Suppressor macrophage treated with lipopolysaccharide for 4 hours (primary cell): ENCODE measurements at places on chromosomes 7 and 10.

DNA sequence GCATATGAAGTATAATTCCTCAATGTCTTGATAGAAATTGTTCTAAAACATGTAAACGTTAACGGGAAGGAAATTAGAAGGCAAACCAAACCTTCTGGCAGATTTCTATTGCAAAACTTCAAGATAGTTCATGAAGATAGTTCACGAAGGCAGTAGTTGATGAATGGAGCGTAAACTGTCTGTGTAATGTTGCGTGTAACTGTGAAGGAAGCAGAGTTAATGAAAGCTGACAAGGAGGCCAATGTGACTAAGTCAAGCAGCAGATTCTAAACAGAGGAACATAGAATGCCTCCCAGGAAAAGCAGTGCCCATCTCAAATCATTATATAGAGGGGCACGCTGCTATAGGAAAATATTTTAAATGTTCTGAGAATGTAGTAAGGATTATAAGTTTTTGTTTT lies 659.7 kb upstream of the IGFBP3 start:
- DNase-seq = no peak

DNA sequence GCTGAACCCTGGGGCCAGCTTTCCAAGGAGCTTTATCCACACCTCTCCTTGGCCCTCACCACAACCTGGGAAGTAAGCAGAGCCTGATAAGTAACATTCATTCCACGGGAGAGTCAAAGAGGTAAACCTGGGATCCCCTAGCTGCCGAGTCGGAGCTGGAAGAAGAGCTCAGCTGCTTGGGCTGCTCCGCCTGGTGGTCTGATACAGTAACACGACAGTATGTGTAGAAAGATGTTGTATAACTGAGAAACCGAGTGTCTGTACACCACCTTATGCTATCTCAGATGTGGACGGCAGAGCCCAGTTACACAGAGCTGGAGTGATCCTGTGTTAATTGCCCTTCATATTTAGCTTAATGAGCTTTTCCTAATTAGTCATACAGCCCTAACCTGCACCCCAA lies 151.3 kb upstream of the KMT2E start:
- no peak for DNase-seq

- no peak for DNase-seq
Observed at GRCh38 chr7:107856806-107857540, 34.0 kb upstream of the DLD start.

DNA sequence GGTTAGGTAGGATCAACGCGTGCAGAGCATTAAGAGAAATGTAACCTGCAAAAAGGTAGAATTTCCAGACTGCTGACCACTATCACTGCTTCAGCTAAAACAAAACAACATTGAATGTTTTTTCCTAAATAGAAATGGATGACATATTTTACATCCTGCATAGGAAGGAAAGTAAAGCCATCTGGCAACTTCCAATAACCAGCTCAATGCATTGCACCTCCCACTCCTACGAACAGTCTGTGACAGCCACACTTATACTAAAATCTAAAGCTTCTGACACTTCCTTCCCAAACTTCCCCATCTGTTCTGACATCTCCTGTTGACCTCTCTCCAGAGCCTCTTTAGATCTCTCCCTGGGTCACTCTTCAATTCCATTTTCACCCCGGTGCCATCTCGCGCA lies 47.1 kb downstream of the NRCAM start:
- DNase-seq = no peak
